NCI-H1930 (cell line): ENCODE measurements at places on chromosomes 2 and 18.

DNA sequence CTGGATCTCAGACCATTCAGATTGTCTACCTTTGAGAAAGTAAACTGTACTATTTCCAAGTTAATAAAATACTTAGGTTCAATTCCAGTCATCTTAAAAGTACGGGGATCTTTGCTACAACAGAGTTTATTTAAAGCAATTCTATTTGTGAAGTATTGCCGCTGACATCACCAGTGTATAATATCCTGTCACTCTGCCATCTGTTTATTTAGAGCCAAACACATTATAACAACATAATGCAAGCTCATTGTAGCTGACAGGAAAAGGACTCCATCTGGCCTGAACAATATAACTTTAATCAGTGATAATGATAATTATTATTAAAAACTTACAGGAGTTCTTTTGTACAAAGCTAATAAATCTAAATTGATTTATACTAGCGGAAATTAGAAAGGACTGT is 786.8 kb downstream of the ERBB4 start:
- DNase-seq: no peak

GRCh38 chr2:128799730-128800129 is 481.1 kb upstream of the HS6ST1 start:
- DNase-seq: no peak

DNA sequence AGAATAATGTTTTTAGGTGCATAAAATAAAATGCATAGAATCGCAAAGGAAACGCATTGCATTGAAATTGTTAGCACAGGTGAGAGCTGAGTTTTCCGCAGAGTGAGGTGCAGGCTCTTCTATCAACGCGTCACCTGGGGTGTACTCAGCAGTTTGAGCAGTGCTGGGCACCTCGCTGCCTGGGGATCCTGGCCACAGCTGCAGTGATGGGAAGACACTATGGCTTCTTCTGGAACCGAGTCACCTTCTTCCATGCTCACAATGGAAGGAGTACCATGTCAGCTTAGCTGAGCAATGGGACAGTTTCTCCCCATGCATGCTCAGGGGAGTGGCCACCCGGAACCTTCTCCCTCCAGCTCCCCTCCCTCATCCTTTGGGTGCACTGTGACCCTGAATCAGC is 95.4 kb upstream of the OTOS start:
- DNase-seq: no peak

- no peak for DNase-seq
Measured at GRCh38 chr2:177147834-177148445, 64.7 kb upstream of the HNRNPA3 start.

- no peak for DNase-seq
Measured at GRCh38 chr2:233076749-233077148, 16.6 kb downstream of the INPP5D start.

DNA sequence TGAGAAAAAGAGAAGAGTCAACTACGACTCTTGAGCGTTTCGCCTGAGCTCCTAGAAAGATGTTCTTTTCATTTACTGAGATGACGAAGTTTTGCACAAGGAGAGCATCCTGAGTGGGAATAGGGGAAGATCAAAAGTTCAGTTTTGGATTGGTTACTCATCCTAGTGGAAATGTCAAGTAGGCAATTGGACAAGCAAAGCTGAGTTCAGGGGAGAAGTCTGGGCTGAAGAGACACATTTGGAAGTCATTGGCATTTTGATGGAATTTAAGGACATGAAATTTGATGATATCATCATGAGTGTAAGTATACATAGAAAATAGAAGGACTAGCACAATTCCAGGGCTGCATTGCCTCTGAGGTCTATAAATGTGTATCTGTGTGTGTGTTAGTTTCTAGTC is 416.6 kb downstream of the RAD51AP2 start:
- no peak for DNase-seq

DNA sequence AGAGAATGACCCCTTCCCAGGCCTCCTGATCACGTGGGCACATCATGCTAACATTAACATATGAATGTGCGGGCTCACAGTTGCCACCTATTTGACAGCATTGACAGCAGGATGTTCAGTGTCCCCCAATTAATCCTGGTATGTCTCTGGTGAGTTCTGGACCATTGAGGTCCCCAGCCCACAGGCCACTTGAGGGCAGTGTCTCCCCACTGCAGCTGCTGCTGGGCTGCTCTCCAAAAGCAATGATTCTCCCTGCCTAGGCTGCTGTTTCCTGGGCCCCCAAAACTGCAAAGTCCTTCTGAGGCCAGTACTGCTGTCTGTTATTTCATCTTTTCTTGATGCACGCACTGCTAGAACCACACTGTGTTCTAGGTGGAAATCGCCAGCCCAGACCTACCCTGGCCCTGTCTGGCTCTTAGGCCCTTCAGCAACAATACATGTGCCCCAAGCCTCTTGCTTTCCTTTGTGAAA is 52.7 kb upstream of the MAPK4 start:
- DNase-seq: peak; percentile 11

GRCh38 chr18:74342416-74343043 is 26.9 kb downstream of the C18orf63 start:
- peak; percentile 29 for DNase-seq

DNA sequence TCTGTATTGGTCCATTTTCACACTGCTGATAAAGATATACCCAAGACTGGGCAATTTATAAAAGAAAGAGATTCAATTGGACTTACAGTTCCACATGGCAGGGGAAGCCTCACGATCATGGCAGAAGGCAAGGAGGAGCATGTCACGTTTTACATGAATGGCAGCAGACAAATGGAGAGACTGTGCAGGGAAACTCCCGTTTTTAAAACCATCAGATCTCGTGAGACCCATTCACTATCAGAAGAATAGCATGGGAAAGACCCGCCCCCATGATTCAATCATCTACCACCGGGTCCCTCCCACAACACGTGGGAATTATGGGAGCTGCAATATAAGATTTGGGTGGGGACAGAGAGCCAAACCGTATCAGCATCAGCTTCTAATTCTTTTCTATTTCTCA is 217.0 kb downstream of the ANAPC1 start:
- DNase-seq: no peak

- no peak for DNase-seq
Measured at GRCh38 chr2:133959066-133959465, 294.8 kb upstream of the MGAT5 start.

DNA sequence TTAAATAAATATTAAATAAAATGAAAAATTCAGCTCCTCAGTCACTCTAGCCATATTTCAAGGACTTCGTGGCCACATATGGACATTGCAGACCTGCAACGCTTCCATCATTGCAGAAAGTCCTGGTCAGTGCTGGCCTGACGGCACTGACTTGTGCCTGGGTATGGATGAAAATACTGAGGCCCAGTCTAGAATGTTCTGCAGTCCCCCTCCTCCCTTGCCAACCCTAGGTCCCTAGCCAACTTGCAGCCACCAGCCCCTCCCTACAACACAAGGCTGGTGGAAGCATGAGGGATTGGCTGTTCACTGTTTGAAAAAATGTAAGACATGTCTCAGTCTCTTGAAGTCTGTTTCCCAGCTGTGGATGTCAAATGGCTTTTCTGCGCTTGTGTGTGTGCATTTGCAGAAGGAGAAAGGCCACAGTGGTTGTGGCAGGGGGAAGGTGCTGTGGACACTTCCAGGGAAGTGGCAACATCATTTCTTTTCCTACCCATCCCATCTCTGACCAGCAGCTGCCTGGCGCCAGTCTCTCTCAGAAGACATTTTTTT is 9.9 kb downstream of the IGFBP5 start:
- no peak for DNase-seq

GRCh38 chr18:267380-267687 is 513 bp downstream of the THOC1 start:
- DNase-seq: no peak

GRCh38 chr18:44309185-44309584 is 371.5 kb upstream of the SETBP1 start:
- DNase-seq: no peak

DNA sequence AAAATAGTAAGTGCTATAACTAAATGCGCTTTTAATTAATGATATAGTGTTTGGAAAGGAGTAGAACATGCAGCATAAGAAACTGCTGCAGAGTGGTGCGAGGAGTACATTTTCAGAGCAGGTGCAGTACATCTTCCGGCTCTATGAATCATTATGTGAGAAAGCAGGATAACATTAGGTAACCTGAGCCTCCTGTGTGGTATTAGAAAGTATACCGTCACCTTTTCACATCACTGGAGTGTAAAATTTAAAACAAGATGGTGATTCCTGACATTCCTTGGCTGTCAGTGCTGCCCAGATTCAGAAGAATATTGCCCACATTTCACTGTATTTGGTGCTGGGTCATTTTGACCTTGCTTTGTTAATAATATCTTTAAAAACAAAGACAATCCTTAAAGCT is 7.8 kb upstream of the DYNC2LI1 start:
- DNase-seq: no peak

- DNase-seq: no peak
Measured at GRCh38 chr18:6370886-6371635, 43.6 kb downstream of the L3MBTL4 start.

GRCh38 chr2:42032224-42032620 is 15.6 kb upstream of the PKDCC start:
- DNase-seq: no peak

DNA sequence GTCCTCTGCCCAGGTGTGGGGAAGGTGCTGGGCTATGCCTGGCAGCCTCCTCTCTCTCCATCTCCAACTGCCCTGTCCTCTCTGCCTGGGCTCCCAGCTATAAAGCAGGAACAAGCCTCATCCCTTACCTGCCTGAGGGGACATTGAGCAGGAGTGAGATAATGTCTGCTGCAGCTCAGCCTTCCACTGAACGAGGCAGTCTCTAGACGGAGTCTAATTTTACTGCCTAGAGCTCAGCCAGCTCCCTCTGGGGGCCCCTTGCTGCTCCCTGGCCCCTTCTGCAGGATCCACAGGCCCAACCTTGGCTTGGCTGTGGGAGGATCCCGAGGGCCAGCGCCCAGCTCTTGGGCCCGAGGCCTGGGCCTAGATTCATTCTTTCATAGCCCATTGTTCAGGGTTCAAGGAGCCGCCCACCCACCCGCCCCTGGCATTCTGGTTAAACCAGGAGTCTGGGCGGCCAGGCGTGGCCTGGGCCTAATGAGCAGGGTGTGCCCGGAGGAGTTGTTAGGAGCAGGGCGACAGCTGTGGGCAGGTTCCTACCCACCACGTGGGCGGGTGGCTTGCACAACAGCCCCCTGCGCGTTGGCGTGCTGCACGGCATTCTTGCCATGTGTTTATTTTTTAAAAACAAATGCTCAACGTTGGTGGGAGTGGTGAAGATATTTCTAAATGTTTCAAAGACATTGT is 44.6 kb downstream of the FOSL2 start:
- no peak for DNase-seq

GRCh38 chr18:3037423-3037915 is 24.5 kb upstream of the LPIN2 start:
- no peak for DNase-seq

- no peak for DNase-seq
Measured at GRCh38 chr18:12569791-12570190, 88.1 kb downstream of the SPIRE1 start.

DNA sequence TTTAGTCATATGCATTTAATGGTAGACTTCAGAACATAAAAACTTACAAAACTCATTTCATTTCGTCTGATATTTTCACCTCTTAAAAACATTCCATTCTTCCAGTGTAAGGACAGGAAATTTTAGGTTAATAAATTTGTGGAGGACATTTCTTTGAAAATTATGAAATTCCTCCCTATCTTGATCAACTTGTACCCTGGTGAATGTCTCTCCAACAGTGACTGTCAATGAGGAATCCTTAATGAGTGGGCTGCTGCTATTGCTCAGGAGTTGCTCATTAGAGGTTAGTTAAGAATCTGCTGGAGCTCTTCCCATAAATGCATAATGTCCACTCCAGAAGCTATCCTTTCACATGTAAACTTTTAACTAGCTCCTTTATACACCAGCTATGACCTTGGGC is 69.1 kb downstream of the LRP1B start:
- no peak for DNase-seq

DNA sequence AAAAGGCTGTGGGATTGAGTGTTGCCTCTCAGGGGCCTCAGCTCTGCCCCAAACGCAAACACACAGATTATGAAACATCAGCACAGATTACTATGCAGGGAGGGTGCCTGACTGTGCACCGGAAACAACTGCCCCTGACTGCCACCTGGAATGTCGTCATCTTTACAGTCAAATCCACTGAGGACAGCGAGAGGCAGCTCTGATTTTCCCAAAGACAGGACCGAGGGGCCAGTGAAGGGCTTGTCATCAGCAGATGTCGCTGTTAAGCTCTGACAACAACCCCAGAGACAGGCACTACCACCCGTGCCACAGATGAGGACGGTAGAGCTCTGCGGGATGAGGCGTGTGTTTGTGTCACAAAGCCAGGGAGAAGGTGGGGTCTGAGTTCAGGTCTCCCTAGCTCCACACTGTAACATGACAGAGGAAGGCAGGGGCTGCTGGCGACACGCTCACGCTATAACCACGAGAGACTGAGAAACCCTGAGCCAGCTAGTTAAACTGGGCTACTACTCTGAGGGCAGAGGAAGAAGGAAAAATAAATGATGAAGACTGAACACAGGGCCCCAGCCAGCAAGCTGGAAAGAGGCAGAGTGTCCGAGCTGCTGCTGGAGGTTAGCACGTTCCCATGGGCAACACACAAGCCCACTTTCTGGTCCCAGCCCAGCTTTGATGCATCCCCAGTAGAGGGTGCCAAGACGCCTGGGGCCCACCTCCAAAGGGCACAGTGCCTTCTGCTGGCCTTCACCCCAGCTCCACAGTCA is 47.0 kb downstream of the PARD6G start:
- DNase-seq: no peak

- no peak for DNase-seq
Measured at GRCh38 chr2:71070294-71071093, 2.0 kb downstream of the NAGK start.

- DNase-seq: no peak
Measured at GRCh38 chr18:55427951-55428350, 160.0 kb downstream of the TCF4 start.

- no peak for DNase-seq
Measured at GRCh38 chr18:62844850-62845643, 129.7 kb downstream of the PHLPP1 start.

GRCh38 chr2:133936601-133937000 is 317.3 kb upstream of the MGAT5 start:
- DNase-seq: no peak

DNA sequence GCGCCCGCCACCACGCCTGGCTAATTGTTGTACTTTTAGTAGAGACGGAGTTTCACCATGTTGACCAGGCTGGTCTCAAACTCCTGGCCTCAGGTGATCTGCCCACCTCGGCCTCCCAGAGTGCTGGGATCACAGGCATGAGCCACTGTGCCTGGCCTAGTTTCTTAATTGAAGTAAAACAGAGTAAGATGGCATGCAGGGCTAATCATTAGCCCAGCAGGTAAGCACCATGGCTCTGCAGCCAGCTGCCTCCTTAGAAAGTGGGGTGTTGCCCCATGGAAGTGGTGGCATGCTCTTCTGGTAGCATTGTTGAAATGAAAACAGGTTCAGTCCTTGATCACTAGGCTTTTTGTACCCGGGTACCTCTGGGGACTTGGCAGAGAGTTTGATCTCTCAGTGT is 12.4 kb downstream of the ATG4B start:
- DNase-seq: no peak

GRCh38 chr2:98870516-98871158 is 65.4 kb downstream of the CRACDL start:
- no peak for DNase-seq

GRCh38 chr2:153291718-153292117 is 186.8 kb downstream of the RPRM start:
- no peak for DNase-seq
